ENCODE measurements at places on chromosomes 3 and 15. TPM values are rescaled to one million over a fixed set of nuclear protein-coding genes. Genes with fewer than 3 reads are reported as not detected.

GRCh38 chr3:40617084-40617483 lies 92.3 kb downstream of the ZNF621 start:
- DNase-seq: no peak

- DNase-seq: no peak
These were observed 24.4 kb downstream of the MAGEF1 start for GRCh38 chr3:184687363-184688015.

DNA sequence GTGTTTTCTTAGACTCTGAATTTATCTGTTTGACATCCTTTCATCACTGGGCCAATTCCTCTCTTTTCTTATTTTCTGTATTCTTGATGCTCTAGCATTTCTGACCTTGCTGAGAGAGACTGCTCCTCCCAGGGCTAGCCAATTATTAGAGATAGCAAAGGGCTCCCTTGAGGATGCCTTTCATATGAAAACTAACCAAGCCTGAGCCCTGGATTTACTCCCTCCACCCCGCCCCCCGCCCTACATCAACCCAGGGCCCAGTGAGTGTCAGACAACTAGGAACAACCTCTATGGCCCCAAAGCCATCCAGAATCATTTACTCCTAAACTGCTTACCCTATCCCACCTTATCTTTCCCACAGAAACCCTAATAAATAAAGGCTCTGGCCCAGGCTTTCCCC lies 69.7 kb upstream of the LARS2 start:
- DNase-seq: no peak

DNA sequence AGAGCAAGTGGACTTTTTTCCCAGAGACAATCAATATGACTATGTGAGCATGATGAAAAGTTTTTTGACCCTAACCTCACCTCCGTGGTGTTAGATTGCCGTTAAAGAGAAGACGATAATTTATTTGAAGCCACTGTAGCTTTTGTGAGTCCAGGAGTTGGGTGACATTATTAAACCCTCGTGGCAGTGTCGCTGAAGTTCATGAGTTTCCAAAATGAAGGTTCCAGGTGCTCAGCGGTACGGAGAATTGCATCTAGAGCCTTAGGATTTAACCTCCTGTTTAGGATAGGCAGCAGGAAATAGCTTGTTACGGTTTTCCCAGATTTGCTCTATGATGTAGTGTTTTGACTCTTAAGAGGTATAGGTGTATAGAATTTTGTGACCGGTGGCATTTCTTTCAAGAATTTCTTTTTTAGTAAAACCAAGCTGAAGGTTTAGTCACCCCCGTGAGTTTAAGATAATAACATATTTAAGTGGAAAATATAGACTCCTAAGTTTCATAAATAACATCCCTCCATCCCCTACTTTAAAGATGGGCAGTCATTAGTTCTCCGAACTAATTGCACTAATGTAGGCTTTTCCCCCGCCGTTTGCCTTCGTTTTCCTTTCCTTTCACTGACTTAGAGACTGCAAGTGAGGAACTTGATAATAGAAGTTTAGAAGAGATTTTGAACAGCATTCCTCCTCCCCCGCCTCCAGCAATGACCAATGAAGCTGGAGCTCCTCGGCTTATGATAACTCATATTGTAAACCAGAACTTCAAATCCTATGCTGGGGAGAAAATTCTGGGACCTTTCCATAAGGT lies 2.0 kb downstream of the SMC4 start:
- peak; percentile 21 for DNase-seq

DNA sequence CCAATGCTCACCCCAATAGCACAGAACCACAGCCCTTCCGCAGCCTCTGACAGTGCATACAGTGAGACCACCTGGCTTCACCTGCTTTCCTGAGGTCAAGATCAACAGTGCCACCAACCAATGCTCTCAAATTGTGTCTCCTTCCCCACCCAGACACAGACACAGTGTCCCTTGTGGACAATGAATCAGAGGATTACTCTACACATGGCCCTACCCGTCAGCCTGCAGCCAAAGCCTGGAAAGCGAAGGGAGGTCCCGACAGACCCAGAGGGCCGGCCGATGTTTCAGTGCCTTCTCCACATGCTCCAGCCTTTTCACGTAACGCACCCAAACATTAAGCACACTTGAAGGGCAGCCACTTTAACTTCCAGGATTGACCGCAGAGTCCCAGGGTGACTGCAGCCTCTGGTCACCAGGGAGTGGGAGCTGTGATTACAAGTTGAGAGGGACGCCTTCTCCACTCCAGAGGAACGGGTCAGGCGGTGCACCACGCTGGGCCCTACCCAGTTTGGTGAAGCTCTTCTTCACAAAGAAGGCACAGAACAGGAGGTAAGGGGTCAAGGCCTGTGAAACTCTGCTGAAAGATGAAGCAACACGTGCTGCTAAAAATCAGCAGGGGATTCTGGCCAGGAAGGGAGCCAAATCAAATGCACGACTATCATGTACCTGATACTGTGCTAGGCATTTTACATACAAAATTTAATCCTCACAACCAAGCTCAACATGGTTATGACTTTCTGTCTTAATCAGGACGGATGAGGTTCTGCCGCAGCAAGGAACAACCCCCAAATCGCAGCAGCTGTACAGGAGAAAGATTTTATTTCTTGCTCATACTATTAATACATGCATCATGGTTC lies 17.2 kb downstream of the KLHL25 start:
- DNase-seq: no peak

PTPRG gene
- 93.7 TPM for polyA plus RNA-seq

SLC26A6 gene
- 16.5 TPM for polyA plus RNA-seq

SLC27A2 gene
- 64.1 TPM for polyA plus RNA-seq

PRTG gene
- polyA plus RNA-seq: 12.3 TPM

NPAP1 gene
- 0.56 TPM for polyA plus RNA-seq
